ENCODE measurements at places on chromosomes 12 and 14. TPM values are rescaled to one million over a fixed set of nuclear protein-coding genes. Genes with fewer than 3 reads are reported as not detected.

Gene TESPA1
- total RNA-seq, result not detected

Gene GPR84
- total RNA-seq, result not detected

Gene VWF
- total RNA-seq, result 0.37 TPM

Gene TMEM132D
- 16.5 TPM for total RNA-seq

Gene FOXG1
- not detected for total RNA-seq

Gene FAM181A
- total RNA-seq, result not detected

Gene GYS2
- total RNA-seq, result not detected

Gene TAS2R19
- total RNA-seq, result 7.9 TPM

Gene MYL2
- total RNA-seq, result not detected

Gene TCL1A
- not detected for total RNA-seq

Gene DDX23
- 65.7 TPM for total RNA-seq

Gene RND1
- 1.8 TPM for total RNA-seq

Measured in glutamatergic neuron (in vitro differentiated cells).